ENCODE measurements at places on chromosomes 1 and 21.

- DNase-seq = no peak
These were observed 90.9 kb upstream of the RUNX3 start for GRCh38 chr1:25020851-25021590.

GRCh38 chr1:168297019-168297730 lies 16.5 kb downstream of the TBX19 start:
- no peak for DNase-seq

- peak; percentile 42 for DNase-seq
These were observed 91.0 kb upstream of the KCNA3 start for GRCh38 chr1:110765640-110766335.

GRCh38 chr1:81920886-81921285 lies 120.2 kb downstream of the ADGRL2 start:
- DNase-seq = no peak

- DNase-seq = no peak
These were observed 44.3 kb upstream of the BATF3 start for GRCh38 chr1:212743901-212744475.

GRCh38 chr1:50426702-50427085 lies 3.5 kb upstream of the DMRTA2 start:
- no peak for DNase-seq

DNA sequence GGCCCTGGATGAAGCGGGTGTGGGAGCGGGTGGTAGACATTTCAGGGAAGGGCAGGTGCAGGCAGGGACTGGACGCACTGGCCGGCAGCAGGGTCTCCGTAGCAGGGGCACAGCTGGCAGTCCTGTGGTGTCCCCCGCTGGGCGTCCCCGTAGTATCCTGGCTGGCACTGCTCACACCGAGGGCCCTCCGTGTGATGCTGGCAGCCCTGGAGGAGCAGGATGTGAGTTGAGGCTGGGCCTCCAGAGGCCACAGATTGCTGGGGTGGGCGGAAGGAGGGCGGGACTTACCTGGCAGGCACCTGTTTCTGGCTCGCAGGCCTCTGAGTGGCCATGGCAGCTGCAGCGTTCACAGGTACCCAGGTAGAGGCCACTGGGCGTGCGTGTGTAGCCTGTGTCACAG lies 62.3 kb downstream of the LDLRAD2 start:
- no peak for DNase-seq

DNA sequence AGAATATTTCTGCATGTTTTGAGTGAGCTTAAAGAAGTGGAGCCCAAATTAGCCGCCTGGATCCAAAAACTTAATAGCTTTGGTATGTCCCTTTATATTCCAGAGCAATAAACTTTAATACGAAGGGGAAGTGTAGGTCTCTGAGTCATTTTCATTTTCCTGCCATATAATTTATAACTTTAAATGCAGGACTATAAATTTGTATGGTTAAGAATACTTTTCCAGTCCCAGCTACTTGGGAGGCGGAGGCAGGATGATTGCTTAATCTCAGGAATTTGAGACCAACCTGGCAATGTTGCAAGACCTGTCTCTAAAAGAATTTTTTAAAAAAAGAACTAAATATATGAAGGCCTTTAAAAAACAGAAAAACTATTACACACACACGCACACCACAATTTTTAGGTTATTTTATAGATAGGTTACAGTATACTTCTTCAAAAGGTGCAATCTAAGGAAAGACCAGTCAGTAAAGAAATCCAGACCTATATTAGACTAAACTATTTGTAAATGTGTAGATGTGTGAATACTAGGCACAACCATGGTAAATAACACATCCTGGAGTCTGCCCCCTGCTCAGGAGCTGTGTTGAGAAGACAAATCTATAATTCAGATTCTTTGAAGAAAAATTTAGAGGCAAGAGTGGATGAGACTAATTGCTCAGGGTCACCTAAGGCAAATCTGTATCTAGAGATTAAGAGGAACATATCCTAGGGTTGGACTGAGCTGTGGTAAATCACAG lies 80.3 kb downstream of the TTC3 start:
- DNase-seq = no peak

GRCh38 chr1:205701420-205701819 lies 21.1 kb upstream of the SLC45A3 start:
- no peak for DNase-seq
